Cortex of kidney (tissue), 1 donor: ENCODE measurements at places on chromosomes 1 and 21.

DNA sequence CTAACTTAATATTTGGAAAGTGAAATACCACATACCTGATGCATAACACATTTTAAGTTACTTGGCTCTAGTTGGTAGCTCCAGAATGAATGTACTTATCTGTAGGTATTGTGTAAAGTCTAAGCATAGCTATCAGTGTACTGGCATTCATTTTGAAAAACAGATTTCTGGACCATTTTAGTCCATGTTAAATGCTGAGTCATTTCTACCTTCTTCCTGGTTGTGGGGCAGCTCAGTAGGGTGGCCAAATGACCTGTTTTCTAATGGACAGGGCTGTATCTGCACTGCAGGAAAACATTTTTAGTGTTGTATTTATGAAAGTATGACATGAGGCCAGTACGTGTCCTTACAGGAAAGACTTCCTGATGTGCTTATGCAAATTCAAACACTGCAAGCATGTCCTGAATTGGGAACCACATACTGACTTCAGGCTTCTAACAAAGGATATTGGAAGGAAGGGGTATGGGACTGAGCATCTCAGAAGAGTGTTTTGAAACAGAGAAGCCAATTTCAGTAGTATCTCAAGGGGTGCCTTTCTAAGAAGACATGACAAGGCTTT is 300.3 kb upstream of the B3GALT2 start:
- no peak for DNase-seq

GRCh38 chr21:41877901-41878830 is 978 bp downstream of the PRDM15 start:
- no peak for DNase-seq

GRCh38 chr21:31382060-31382459 is 38.0 kb upstream of the TIAM1 start:
- DNase-seq, result no peak

DNA sequence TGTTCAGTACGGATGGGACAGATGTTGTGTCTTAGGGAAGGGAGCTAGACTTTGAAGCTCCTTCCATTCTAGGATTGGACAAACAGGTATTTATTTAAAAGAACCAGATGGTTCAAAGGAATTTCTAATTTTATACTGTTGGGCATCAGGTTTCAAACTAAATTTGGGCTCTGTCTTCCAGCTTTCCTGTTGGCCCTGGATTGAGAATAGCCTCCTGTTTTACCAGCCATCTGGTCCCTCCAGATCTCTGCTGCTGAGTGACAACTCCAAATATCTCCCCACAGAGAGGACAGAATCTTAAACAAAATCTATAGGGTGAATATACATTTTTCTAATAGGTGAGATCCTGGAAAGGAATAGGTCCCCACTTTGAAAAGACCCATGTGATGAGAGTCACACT is 52.5 kb upstream of the CNIH3 start:
- DNase-seq, result no peak

- no peak for DNase-seq
Measured at GRCh38 chr1:73475316-73475870, 722.6 kb downstream of the LRRIQ3 start.

DNA sequence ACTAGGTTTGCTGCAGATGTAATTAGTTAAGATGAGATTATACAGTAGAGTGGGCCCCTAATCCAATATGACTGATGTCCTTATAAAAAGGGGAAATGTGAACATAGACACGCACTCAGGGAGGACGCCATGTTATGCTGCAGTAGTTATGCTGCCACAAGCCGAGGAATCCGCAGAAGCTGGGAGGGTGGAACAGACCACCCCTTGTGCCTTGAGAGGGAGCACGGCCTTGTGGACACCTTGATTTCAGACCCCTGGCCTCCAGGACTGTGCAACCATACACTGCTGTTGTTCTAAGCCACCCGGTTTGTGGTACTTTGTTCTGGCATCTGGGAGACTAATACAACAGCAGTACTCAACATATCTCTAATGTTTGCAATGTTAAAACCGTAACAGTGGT is 57.9 kb upstream of the HIVEP3 start:
- DNase-seq, result no peak

DNA sequence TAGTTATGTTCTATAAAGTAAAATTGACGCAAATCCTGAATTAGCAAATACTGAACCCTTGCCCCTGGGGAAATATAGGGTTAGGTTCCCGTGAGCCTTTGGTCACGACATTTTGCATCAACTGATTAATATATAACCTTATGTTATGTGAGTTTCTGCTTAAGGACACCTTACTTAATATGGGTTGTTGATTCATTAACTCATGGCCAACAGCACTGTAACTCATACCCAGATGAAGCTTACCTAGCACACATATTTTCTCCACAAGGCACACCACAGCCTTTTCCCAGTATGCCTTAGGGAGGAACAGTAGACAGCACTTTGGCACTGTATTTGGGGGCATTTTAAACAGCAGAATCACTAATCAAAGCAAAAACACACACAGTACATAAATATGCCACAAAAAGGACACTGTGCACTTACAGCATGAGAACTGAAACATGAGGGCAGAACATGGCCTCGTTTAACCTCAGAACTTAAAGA is 15.1 kb downstream of the INAVA start:
- DNase-seq, result no peak

GRCh38 chr1:30729901-30730300 is 6.5 kb upstream of the MATN1 start:
- no peak for DNase-seq

DNA sequence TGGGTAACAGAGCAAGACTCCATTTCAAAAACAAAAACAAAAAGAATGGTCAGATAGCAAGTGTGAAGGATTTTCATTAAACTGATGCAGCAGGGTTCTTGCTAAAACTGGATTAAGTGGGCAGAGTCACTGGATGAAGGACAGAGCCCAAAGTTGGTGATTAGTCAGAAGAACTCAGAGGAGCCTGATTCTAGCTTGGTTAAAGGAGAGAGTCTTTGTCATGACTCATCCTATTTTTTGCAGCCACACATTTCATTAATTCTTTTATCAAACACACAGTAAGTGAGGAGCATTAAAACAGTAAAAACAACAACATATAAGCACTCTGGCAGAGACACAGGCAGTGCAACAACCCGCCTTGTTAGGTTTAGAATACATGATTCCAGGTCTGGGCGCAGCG is 56.0 kb upstream of the EDARADD start:
- no peak for DNase-seq

DNA sequence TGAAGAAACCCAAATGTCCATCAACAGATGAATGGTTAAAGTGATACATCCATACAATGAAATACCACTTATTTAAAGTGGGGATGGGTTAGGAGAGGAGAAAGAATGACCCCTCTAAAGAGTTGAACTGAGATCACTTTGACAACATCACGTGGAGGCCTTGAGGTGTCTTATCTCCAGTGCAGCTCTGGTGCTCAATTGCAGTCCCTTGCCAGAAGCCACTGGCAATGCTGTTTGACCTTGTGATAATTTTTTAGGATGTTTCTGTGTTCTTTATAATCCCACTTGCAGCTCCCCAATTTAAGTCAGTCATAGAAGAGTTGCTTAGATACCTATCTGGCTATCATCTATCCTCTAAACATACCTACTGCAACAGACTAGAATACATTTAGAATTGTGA is 167.6 kb downstream of the ZNF648 start:
- DNase-seq, result no peak

- no peak for DNase-seq
Measured at GRCh38 chr1:209733409-209734192, 22.3 kb upstream of the TRAF3IP3 start.

GRCh38 chr1:62295921-62296491 is 23.2 kb downstream of the KANK4 start:
- no peak for DNase-seq

GRCh38 chr1:89556726-89557444 is 32.3 kb downstream of the LRRC8B start:
- no peak for DNase-seq

- DNase-seq, result no peak
Measured at GRCh38 chr1:24373710-24374109, 39.9 kb downstream of the STPG1 start.

DNA sequence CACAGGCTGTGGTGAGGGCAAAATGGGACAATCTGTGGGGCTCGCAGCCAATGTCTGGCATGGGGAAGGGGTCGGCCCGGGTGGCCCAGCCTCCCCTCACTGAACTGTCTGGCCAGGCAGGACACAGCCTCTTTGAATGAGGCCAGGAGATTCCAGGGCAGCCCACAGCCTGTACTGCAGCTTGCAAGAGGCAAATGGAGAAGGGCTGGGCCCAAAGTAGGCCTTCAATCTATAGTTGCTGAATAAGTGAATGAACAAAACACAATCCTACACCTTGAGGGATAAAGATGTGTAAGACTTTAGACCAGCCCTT is 23.2 kb downstream of the SLC27A3 start:
- DNase-seq, result no peak

GRCh38 chr1:163974120-163974519 is 584.9 kb upstream of the PBX1 start:
- DNase-seq, result no peak

GRCh38 chr1:94805912-94806311 is 14.2 kb upstream of the SLC44A3 start:
- DNase-seq, result no peak

DNA sequence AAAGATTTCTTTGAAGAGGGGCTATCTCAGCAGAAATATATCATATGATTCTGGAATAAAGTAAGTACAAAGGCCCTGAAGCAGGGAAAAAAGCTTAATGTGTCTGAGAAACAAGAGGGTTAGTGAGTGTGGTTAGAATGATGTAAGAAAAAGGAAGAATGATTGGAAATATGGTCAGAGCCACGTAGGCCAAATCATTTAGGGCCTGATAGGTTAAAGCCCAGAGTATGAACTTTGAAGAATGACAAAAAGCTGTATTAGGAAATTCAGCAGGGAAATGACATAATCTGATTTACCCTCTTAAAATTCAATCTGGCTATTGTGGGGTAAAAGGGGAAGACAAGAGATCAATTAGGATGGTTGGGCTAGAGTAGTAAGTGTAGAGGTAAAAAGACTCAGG is 69.0 kb upstream of the MUTYH start:
- DNase-seq, result no peak

- DNase-seq, result no peak
Measured at GRCh38 chr1:65959896-65960567, 167.3 kb downstream of the PDE4B start.

DNA sequence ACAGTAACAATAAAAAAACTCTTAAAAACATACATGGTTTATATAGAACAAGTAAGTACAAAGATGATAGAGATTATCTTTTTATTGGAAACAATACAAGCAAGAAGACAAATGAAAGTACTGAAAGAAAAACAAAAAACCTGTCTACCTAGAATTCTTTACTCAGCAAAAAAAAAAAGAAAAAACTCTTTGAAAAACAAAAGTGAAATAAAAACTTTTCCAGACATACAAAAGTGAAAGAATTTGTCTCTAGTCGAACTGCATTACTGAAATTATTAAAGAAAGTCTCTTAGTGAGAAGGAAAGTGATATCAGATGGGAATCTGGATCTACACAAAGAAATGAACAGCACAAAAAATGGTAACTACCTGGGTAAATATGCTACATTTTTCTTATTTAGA is 2.7 kb upstream of the HMCN1 start:
- no peak for DNase-seq

- no peak for DNase-seq
Measured at GRCh38 chr1:50829014-50829958, 130.8 kb downstream of the FAF1 start.

GRCh38 chr1:43134068-43134467 is 38.0 kb downstream of the EBNA1BP2 start:
- no peak for DNase-seq

DNA sequence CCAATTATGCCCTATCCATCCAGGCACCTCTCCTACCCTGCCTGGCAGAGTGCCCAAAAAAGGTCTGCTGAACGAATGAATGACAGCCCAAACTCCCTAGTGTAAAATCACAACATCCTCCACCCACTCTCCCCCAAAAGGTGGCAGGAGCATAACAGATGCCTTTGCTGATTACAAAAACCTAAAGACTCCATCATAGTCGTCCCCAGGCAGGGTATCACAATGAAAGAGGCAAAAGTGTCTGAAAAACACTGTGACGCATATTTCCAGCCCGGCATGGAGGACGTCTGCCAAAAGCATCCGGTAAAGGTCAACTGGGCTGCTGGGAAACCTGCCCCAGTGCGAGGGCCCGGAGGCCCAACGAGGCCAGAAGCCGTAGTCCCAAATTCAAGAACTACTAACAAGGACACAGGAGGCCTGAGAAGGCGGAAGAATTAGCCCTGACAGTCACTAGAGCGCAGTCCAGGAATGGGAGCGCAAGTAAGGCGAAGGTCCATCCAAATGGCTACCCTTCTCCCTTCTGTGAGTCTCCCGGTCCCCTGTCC is 576 bp downstream of the SMIM12 start:
- no peak for DNase-seq

DNA sequence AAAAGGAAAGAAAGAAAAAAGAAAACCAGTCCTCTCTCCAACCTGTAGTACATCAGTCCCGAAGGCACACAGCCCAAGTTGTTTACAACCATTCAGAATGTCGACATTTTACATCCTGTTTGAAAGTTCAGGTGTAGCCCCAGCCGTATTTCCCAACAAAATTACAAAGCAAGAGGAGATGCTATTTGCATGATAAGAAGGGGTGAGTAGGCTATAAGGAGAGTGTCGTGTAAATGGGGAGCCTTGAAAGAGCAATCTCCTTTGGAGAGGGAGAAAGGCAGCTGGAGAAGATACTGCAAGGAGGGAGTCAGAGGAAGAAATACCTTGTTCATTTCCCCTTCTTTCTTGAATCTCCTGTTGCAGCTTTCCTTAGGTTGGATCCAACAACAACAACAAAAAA is 35.5 kb upstream of the DENND1B start:
- DNase-seq, result no peak

- DNase-seq, result no peak
Measured at GRCh38 chr21:45019887-45020537, 54.4 kb upstream of the ADARB1 start.

GRCh38 chr1:39528082-39528481 is 36.6 kb downstream of the BMP8A start:
- no peak for DNase-seq

- DNase-seq, result no peak
Measured at GRCh38 chr1:230138561-230139239, 71.7 kb downstream of the GALNT2 start.

DNA sequence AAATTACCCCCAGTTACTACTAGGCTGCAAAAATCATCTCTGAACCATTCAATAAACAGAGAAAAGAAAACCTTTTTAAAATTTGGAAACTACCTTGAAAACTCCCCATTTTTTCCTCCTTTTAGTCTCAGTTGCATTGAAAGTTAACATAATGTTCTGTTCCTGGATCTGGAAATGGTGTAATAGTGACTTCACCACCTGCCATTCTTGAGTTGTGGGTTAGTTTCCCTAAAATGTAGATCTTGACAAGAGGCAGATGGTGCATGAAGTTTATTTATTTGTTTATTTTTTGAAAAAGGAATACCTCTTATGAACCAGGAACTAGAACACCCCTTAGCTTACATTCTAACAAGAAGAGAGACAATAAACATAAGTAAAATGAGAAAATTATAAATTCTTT is 72.8 kb downstream of the ATF6 start:
- DNase-seq, result no peak

GRCh38 chr1:206094024-206094423 is 23.2 kb downstream of the AVPR1B start:
- DNase-seq, result no peak

GRCh38 chr1:30257742-30258380 is 465.5 kb downstream of the MATN1 start:
- no peak for DNase-seq
